ENCODE measurements at places on chromosomes 6 and 20. TPM values are rescaled to one million over a fixed set of nuclear protein-coding genes. Genes with fewer than 3 reads are reported as not detected.

GRCh38 chr6:14969126-14969525 lies 276.7 kb upstream of the JARID2 start:
- no peak for DNase-seq

- peak; percentile 50 for DNase-seq
These were observed 11.5 kb downstream of the ITPR3 start for GRCh38 chr6:33632558-33633039.

GRCh38 chr6:89582669-89583325 lies 55.8 kb downstream of the LYRM2 start:
- DNase-seq = no peak

TRAPPC3L gene
- total RNA-seq = not detected

Measured in Caki2 (cell line).